ENCODE measurements at places on chromosomes 6 and 20. TPM values are rescaled to one million over a fixed set of nuclear protein-coding genes. Genes with fewer than 3 reads are reported as not detected.

GRCh38 chr6:82686719-82687118, 323.1 kb downstream of the TPBG start:
- H3K4me3 ChIP-seq: no peak overlapping the region
- H3K36me3 ChIP-seq: no peaks in the 10 kb centered on the region
- H3K27me3 ChIP-seq: no peaks in the 10 kb centered on the region

- H3K27ac ChIP-seq: peak overlapping the region; percentile 85
- DNase-seq: no peak
- H3K4me1 ChIP-seq: no peaks in the 10 kb centered on the region
- no peaks in the 10 kb centered on the region for H3K36me3 ChIP-seq
- no peaks in the 10 kb centered on the region for H3K27me3 ChIP-seq
Observed at GRCh38 chr6:154474648-154475428, 35.6 kb downstream of the CNKSR3 start.

DNA sequence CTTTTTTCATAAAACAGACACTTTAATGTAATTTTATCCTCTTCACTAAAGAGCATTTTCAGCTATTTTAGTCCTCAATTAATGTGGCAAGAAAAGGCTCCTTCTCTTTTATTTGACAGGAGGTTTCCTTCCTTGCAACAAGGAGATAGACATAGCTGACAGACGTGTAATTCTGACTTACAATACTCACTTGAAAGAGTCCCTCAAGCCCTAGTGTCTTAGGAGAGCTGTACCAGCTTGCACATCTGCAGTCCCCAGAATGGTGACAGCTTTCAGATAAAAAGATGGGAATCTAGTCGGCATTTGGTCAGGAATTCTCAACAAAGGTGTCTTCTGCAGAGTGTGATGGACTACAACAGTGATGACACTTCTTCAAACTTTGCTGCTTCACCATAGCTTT, 603.7 kb upstream of the PTCHD4 start:
- no peak overlapping the region for H3K27ac ChIP-seq
- no peaks in the 10 kb centered on the region for H3K36me3 ChIP-seq
- no peaks in the 10 kb centered on the region for H3K4me1 ChIP-seq
- no peak overlapping the region for H3K4me3 ChIP-seq

DNA sequence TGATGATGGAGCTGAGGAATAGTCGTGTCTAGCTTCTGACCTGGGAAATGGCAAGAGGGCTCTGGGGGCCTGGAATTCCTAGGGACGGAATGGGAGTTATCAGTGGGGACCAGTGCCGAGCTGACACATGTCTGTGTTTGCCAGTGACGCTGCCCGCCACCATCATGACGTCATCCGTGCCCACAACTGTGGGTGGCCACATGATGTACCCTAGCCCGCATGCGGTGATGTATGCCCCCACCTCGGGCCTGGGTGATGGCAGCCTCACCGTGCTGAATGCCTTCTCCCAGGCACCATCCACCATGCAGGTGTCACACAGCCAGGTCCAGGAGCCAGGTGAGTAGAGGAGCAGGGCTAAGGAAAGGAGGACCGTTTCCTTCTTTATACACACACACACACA, 3.8 kb upstream of the CUL9 start:
- H3K27ac ChIP-seq: no peak overlapping the region
- H3K4me1 ChIP-seq: peaks cover 31% of the 10 kb centered on the region
- H3K4me3 ChIP-seq: no peak overlapping the region
- no peaks in the 10 kb centered on the region for H3K27me3 ChIP-seq

DNA sequence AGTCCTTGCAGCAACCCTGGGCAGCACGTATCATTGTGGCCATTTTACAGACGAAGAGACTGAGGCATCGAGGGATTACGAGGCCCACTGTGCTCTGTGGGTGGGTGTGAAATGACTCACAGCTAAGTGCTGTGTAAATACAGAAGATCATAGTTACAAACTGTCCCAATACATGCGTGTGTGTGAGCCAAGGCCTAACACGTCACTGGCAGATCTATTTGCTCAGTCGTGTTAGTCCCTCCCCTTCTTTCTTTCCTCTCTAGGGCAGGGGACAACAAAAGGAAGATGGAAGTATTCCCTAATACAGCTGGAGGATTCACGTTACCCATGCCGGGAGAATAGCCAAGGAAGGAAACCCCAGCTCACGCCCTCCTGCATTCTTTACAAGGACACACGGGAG, 175.9 kb downstream of the CDC5L start:
- no peaks in the 10 kb centered on the region for H3K27me3 ChIP-seq
- no peaks in the 10 kb centered on the region for H3K36me3 ChIP-seq
- DNase-seq: no peak

GRCh38 chr20:45452772-45453691, 16.5 kb upstream of the WFDC2 start:
- no peaks in the 10 kb centered on the region for H3K27me3 ChIP-seq
- no peak for DNase-seq
- no peak overlapping the region for H3K27ac ChIP-seq
- no peak overlapping the region for H3K4me3 ChIP-seq

GRCh38 chr6:7919871-7920270, 9.3 kb upstream of the TXNDC5 start:
- peaks cover 4% of the 10 kb centered on the region for H3K4me1 ChIP-seq
- H3K4me3 ChIP-seq: no peak overlapping the region
- H3K36me3 ChIP-seq: no peaks in the 10 kb centered on the region
- H3K27ac ChIP-seq: no peak overlapping the region

GRCh38 chr6:129623008-129623732, 86.8 kb downstream of the ARHGAP18 start:
- H3K4me3 ChIP-seq: no peak overlapping the region
- no peaks in the 10 kb centered on the region for H3K4me1 ChIP-seq
- no peaks in the 10 kb centered on the region for H3K36me3 ChIP-seq

Gene GPLD1
- 0.35 TPM for total RNA-seq

DNA sequence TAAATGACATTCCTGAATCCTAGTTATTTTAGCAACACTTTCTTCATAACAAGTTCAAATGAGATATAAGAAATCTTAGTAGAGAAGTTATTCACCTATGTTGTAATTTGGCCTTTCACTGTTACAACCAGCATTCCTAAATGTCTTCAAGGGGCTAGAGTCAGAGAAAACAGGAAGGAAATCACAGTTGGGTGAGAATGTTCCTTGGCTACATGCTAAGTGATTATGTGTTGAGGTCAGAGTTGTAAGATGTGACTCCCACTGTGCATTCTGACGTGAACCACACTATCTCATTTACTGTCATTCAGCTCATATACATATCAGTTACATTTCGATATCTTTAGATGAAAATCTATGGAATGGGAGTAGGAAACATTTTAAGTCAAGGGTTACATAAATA, 51.0 kb upstream of the MLIP start:
- H3K4me3 ChIP-seq: no peak overlapping the region
- peaks cover 11% of the 10 kb centered on the region for H3K4me1 ChIP-seq
- no peak overlapping the region for H3K27ac ChIP-seq
- no peaks in the 10 kb centered on the region for H3K27me3 ChIP-seq

DNA sequence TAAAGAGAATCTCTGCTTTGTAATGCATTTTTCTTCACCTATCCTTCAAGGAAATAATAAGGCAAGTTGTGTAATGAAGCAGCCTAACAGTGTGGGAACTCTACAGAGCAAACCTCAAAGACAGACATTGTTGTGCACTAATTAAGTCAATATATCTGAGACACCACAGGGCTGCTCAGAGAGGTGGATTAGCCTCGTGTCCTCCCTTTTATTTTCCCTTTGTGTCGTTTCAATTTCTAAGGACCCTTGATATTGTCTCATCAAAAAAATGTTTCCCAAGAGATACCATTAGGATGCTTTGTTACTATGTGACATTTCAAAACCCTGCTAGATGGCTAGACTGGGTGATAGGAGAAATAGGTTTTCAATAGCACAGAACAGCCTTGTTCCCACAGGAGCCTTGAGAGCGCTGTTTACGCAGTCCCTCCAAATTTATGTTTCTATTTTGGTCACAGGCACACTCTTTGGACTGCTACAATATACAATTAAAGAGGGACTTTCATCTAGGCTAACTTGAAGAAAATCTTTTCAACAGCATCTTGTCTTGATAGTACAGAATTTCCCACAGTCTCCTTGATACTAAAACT, 23.1 kb downstream of the UBE3D start:
- H3K27me3 ChIP-seq: no peaks in the 10 kb centered on the region
- H3K27ac ChIP-seq: no peak overlapping the region
- H3K36me3 ChIP-seq: peaks cover 10% of the 10 kb centered on the region
- DNase-seq: no peak
- H3K4me1 ChIP-seq: no peaks in the 10 kb centered on the region
- H3K4me3 ChIP-seq: no peak overlapping the region

Gene KIAA0408
- 0.34 TPM for total RNA-seq

GRCh38 chr6:31308050-31308844, 36.4 kb upstream of the HLA-C start:
- H3K4me3 ChIP-seq: peak overlapping the region; percentile 33
- H3K36me3 ChIP-seq: no peaks in the 10 kb centered on the region
- DNase-seq: no peak
- H3K27ac ChIP-seq: no peak overlapping the region
- no peaks in the 10 kb centered on the region for H3K27me3 ChIP-seq

GRCh38 chr6:3878048-3878666, 29.0 kb downstream of the FAM50B start:
- H3K27ac ChIP-seq: no peak overlapping the region
- DNase-seq: no peak

- DNase-seq: no peak
- no peak overlapping the region for H3K27ac ChIP-seq
- no peak overlapping the region for H3K4me3 ChIP-seq
Observed at GRCh38 chr6:101676187-101676586, 282.7 kb downstream of the GRIK2 start.

Gene ACAT2
- total RNA-seq: 42.5 TPM

GRCh38 chr6:116392132-116393013, 21.6 kb downstream of the DSE start:
- no peaks in the 10 kb centered on the region for H3K27me3 ChIP-seq
- DNase-seq: no peak
- peak overlapping the region; percentile 26 for H3K27ac ChIP-seq

Gene BPI
- total RNA-seq: not detected

DNA sequence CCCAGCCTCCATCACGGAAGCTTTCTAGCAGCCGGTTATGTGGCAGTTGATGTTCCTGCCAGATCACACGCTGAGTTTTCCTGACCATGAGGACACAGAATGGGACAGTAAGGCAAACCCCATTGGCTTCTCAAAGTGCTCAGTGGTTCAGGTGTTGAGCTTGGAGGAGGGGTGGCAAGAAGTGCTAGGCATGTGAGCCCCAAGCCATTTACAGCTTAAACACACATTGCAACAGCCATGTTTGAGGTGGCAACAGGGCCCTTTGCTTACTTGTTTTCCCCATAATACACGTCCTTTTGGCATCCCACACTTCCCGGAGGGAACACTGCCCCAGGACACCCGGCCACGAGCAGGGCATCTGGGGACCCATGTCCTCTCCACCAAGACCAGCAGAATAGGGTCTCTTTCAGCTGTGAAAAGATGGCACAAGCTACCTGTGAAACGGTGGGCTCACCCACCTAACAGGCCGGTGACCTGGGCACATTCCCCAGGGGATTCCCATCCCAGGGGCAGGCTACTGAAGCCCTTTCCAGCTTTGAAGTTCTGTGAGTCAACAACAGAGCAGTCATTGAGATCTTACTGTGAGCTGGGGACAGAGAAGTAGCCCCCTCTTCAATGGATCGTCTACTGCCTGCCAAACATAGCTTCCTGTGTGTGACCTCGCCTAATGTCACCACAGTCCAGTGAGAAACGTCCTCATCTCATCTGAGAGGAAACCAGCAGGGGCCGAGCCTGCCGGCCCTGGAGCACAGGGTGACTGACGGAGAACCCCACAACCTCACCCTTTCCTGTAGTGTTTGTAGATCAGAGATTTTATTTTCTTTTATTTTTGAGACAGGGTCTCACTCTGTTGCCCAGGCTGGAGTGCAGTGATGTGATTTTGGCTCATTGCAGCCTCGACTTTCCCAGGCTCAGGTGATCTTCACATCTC, 4.0 kb upstream of the TLDC2 start:
- H3K36me3 ChIP-seq: no peaks in the 10 kb centered on the region
- DNase-seq: no peak
- H3K27ac ChIP-seq: no peak overlapping the region
- H3K27me3 ChIP-seq: no peaks in the 10 kb centered on the region

DNA sequence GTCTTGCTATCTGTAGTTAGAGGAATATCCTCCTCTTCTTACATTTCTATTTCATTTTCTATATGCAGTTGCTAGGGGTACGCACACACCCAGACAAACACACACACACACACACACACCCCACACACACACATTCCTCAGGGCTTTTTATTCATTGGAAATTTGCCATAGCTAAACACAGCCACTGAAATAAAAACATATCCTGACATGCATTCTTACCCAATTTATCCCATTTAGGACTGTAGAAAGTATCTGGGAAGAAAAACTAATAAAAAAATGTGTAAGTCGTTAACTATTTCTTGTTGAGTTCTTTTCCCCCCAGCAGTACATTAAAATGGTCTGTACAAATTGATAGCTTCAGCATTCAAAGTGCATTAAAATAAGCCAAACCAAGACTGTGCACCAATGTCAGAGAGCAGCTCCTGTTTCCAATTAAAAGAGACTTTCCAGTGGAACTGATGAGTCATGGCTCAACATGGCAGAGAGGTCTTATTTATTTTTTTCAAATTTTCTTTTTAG, 357.9 kb upstream of the AGPAT4 start:
- H3K4me1 ChIP-seq: no peaks in the 10 kb centered on the region
- no peak overlapping the region for H3K4me3 ChIP-seq
- no peaks in the 10 kb centered on the region for H3K36me3 ChIP-seq
- no peak for DNase-seq
- no peak overlapping the region for H3K27ac ChIP-seq
- no peaks in the 10 kb centered on the region for H3K27me3 ChIP-seq

DNA sequence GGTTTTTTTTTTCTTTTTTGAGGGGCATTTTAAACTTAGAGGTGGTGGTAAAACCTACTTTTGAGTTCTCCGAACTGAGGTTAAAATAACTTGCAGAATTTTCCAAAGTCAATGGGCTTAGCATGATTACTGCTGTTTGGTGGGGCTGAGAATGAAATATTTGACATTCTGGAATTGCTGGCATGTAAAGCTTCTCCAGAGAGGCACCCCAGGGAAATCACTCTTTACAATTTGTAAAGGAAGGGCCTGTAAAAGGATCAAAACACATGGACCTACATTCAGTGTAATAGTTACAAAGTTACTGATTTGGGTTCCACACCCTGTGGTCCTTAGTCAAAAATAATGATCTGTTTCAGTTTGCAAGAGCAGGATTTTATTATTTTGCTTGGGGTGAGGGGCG, 5.5 kb downstream of the FAM217B start:
- H3K4me1 ChIP-seq: peaks cover 10% of the 10 kb centered on the region
- no peak overlapping the region for H3K4me3 ChIP-seq
- no peak overlapping the region for H3K27ac ChIP-seq
- DNase-seq: no peak
- H3K27me3 ChIP-seq: no peaks in the 10 kb centered on the region

DNA sequence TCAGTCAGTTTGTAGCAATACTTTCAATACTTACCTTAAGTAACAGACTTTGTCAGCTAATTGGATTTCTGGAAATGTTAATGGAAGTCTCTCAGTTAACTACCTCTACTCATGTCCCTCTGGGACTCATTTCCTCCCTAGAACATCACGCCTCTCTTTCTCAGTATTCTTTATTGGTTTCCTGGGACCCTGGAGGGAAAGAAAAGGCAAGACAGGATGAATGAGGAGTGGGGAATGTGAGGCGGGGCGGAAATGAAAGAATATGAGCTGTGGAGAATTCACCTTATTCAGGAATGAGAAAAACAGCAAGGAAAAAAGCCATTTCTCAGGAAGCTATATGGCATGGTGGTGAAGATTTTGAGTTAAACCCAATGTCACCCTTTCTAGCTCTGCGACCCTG, 62.7 kb downstream of the ANKS1A start:
- H3K36me3 ChIP-seq: no peaks in the 10 kb centered on the region
- H3K4me3 ChIP-seq: no peak overlapping the region
- no peaks in the 10 kb centered on the region for H3K4me1 ChIP-seq
- H3K27me3 ChIP-seq: no peaks in the 10 kb centered on the region
- DNase-seq: no peak
